ENCODE measurements at places on chromosomes 3 and 15.

- DNase-seq, result no peak
Measured at GRCh38 chr3:96259-96658, 100.3 kb upstream of the CHL1 start.

DNA sequence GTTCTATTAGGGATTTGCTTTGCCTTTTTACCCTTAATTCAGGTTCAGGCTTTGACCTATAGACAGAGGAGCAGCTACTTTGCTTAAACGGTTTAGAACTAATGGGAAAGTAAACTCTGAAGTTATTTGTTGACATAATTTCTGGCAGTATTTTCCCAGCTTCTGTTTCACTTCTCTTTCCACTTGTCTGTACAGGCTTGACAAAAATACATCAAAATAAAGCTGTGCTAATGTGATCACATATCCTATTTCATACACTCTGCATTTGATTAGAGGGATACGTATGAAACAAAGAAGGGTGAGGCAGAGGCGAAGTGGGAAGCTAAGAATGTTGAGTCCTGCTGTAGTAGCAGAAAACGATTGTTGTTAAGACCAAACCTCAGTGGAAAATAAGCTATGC lies 389.1 kb upstream of the RARB start:
- no peak for DNase-seq

GRCh38 chr15:32029409-32029861 lies 880 bp upstream of the CHRNA7 start:
- no peak for DNase-seq

- DNase-seq, result no peak
Measured at GRCh38 chr3:53998980-53999379, 107.3 kb upstream of the SELENOK start.

- no peak for DNase-seq
Measured at GRCh38 chr3:190524942-190525341, 11.1 kb downstream of the IL1RAP start.

- DNase-seq, result no peak
Measured at GRCh38 chr15:27410996-27411605, 440.1 kb downstream of the GABRG3 start.

DNA sequence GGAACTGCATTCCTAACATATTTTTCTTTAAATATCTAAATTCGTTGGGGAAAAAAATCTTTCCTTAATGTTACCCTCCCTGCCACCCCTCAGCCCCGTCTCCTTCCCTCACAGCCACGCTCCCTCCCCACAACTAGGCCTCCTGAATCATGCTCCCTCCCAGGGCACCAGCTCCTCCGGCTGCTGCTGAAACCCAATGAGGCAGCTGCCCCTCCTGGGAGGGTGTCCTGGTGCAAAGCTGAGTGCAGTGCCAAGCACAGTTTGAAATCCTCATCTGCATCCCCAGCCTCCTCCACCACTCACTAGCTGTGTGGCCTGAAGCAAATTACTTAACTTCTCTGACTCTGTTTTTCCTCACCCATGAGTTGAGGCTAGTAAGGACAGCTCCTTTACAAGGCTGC lies 2.7 kb upstream of the NR2E3 start:
- DNase-seq, result no peak

DNA sequence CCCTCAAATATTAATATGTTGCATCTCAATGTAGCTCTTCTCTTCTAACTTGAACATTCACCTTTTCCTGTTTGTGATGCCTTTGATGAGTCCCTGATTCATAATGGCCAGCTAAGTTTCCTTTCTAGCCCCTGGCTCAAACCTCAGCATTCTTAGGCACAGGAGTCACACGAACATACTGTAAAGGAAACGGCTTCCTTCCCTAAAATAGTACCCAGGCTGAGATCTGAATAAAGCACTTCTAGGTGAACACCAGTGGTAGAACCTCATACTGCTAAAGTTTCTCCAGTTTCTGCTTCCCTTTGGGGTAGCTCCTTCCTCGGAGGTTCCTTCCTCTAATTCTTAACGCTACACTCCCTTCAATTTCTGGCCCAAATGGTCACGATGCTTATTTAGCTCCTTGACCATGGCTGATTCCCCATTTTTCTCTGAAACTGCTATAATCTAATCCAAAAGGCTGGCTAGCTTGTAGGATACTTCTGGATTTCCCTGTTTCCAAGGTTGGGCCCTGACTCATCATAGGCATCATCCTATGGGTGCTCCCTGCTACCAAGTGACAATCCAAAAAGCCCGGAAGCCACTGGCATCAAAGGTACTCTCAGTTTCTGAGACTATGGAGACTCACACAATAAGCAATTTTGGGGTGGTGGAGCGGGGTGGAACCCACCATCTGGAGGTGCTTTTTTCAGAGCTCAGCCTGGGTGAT lies 2.4 kb downstream of the ANAPC13 start:
- DNase-seq, result no peak

All from activated naive CD4-positive, alpha-beta T cell treated with Interleukin-2 at 50 U/mL for 16 hours (primary cell).